ENCODE measurements at places on chromosomes 1 and 21.
A peak's percentile ranks its signal among the peaks of the same experiment; 100 is the strongest.

- DNase-seq = no peak
Observed at GRCh38 chr1:16017461-16018303, at the start of gene HSPB7. TSS of gene HSPB7 (minus strand) at chr1:16018043. CDS start at chr1:16017963, 80 bp downstream.

- DNase-seq = no peak
Observed at GRCh38 chr1:234631721-234632125, 21.7 kb upstream of the IRF2BP2 start.

GRCh38 chr21:44364151-44365053 lies 11.0 kb downstream of the TRPM2 start:
- no peak for DNase-seq

GRCh38 chr1:61215119-61215518 lies 132.8 kb downstream of the NFIA start:
- DNase-seq = no peak

DNA sequence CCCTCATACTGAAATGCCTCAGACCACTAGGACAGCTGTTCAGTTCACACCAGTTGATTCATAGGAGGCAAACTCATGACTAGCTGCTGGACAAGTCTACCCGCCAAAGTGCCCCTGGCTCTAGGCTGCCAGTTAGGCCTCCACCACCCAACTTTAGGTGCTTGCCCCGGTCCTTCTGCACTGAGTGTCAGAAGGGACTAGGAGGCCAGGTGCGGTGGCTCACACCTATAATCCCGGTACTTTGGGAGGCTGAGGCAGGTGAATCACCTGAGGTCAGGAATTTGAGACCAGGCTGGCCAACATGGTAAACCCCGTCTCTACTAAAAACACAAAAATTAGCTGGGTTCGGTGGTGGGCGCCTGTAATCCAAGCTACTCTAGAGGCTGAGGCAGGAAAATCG lies 18.9 kb downstream of the LY9 start:
- no peak for DNase-seq

DNA sequence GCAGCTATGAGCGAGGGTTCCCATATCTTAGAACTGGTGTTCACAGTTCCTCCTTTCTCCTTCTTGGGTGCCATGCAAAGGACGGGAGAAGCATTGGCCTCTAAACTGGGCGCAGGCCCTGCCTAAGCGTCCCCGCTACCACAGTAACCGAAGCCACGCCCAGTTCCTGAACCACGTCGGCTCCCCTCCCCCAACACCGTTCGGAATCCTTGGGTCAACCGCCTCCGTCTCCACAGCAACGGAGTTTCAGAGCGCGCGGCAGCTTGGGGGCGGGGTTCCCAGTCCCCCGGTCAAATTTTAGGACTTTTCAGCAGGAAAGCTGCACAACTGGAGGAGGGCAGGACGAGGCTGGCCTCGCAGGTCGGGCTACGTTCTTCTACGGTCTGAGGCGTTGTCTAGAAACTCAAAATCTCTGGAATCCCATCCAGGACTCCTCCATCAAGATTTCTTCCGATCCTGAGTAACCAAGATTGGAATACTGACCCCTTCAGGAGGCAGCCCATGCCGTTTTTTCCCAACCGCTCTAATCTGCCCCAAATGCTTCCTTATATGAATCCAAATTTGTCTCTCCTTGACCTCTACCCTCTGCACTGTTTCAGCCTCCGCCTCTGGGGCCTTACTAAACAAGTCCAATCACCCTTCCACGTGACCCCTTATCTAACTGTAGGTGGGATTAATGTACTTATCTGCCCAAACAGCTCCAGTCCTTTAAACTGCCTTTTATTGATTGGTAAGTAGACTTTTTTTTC lies at the start of gene SPAG17:
SPAG17 (minus strand) TSS at position 145 of the 749 bp plus-strand sequence; CDS start at position 74, 71 bp downstream.
- peak; percentile 30 for DNase-seq

DNA sequence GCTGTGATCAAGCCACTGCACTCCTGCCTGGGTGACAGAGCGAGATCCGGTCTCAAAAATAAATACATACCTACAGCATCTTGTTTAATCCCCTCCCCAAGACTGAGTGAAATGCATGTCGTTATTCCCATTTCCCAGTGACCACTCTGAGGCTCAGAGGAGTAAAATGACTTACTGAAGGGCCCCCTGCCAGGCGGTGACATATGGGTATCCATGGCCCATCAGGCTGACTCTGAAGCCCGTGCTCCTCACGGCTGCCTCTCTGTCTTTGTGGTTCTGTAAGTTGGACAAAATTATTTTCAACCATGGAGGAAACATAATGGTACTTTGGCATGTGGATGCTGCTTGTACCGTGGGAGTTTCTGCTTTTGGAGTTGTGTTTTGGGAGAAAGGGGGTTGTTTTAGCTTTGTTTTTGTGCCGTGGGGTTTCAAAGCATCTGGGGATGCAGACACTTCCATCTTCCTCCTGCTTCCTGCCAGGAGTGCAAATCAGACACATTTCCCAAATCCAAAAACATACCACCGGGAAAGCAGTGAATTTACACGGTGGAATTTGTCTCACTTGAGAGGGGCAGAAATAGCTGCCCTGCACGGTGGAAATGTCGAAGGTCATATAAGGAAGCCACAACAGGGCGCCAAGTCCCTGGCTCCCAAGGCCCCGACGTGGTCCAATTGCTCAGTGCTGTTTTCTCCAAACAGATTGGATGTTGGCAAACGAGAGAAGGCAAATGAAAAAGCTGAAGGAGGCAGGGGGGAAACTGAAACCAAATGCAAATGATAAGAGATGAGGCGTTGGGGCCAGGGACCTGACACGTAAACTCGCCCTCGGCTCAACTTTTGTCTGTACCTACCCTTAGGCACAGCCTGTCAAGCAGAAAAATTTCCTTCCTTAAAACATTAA lies 17.1 kb upstream of the PINK1 start:
- DNase-seq = no peak

DNA sequence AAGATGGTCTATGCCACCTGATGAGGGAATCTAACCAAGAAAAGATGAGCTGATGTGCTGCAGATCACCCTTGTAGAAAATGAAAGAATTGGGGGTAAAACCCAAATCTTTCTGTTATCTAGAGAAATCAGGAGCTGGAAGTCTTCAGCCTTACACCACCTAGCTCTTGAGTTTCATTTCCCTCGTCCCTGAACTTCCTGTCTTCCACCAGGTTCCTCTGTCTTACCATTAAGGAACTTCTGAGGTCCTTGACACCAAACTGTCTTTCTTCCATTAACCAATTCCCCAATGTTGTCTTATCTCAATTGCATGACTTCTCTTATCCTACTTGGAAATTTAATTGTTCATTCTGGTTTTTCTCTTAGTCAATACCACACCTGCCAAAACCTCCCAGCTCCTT lies 31.5 kb downstream of the LPAR3 start:
- DNase-seq = peak; percentile 35

DNA sequence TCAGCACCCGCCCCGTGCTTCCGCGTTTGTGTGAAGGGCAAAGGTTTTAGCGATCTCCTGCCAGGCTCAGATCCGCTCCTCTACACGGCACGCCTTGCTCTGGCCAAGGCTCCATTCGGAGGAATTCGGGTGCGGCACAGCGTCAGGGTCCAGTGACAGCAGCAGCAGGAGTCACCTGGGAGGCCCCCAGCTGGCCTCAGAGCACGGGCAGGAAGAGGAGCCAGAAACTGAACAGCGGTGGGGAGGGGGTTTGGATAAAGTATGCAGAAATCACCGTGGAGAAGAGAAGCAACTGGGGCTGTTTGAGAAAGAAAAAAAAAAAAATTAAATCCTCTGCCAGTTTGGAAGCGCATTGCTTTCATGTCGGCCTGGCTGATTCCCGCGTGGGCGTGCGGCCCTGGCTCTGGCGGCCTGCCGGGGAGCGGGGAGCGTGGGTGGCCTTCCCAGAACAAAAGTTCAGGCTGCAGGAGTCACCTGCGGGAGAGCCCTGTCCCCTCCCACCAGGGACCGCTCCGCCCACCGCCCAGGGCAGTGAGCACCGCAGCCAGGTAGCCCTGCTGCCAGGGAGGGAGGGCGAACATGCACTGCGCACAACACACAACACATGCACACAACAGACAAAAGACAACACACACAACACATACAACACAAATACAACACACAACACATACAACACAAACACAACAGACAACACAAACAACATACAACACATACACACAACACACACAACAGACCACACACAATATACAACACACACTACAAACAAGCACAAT lies 107.6 kb downstream of the ETS2 start:
- peak; percentile 69 for DNase-seq

GRCh38 chr1:226596531-226597165 lies 48.1 kb downstream of the STUM start:
- DNase-seq = no peak

- no peak for DNase-seq
Observed at GRCh38 chr21:45515241-45516061, 26.8 kb downstream of the SLC19A1 start.

DNA sequence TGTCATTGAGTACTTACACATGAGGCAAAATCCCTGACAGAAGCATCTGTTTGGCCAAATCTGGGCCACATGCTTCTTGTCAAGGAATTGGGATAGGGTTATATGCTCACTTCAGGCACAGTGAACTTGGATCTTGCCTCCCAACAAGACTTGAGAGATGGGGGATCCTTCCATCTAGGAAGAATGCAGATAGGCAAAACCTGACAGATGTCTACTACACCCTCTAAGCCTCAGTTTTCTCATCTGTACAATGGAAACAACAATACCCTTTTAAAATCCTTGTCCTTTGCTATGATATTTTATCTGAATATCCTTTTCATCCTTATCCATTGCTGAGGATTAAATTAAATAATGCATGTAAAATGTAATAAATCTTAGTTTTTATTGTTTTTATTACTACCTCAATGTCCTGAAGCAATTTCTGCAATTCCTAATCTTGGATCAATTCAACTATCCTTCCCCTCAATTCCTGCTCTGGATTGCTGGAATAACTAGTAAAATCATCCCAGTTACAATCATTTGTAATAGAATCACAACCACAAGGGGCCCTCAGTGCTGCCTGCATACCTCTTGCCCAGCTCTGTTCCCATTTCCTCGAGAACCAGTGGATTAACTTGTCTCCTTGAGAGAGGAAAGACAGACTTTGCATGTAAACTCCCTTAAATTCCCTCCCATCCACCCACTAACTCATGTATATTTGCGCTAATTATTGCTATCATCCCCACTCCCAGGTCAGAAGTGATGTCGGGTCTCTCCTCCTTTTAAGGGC lies 8.1 kb upstream of the XPR1 start:
- no peak for DNase-seq

GRCh38 chr1:154608397-154609270 lies 648 bp upstream of the ADAR start:
- peak; percentile 52 for DNase-seq

GRCh38 chr1:55213885-55214211 lies 1.3 kb downstream of the USP24 start:
- no peak for DNase-seq

DNA sequence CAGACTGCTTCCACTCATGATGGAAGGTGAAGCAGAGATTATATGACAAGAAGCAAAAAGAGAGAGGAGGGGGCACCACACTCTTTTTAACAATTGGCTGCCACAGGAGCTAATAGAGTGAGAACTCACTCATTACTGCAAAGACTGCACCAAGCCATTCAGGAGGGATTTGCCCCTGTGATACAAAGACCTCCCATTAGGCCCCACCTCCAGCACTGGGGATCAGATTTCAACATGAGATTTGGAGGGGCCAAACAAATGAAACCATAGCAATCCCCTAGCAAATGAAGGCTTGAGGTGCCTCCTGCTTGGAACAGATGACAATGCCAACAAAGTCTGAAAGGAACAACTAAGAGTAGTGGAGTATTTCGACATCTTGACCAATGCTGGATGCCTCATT lies 122.5 kb upstream of the COA6 start:
- DNase-seq = no peak

DNA sequence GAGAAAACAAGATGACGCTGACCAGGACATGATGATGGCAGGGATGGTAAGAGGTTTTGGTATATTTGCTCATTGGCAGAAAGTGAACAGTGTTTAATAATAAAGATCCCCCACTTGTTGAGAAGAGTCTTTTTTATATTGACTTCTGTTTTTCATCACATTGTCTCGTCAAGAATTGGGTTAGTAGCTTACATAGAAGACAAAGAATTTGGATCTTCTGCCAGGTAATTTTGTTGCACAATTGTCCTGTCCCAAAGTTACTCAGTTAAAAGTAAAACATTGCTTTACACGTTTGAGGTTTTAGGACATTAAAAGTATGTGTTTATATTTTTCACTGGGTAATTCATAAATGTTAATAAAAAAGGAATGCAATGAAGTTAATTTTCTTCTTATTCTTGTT lies 48.3 kb upstream of the LAMC2 start:
- no peak for DNase-seq

- DNase-seq = no peak
Observed at GRCh38 chr1:64748222-64748621, 3.3 kb downstream of the RAVER2 start.

GRCh38 chr1:46183079-46183847 lies 7.0 kb upstream of the P3R3URF start:
- peak; percentile 78 for DNase-seq

DNA sequence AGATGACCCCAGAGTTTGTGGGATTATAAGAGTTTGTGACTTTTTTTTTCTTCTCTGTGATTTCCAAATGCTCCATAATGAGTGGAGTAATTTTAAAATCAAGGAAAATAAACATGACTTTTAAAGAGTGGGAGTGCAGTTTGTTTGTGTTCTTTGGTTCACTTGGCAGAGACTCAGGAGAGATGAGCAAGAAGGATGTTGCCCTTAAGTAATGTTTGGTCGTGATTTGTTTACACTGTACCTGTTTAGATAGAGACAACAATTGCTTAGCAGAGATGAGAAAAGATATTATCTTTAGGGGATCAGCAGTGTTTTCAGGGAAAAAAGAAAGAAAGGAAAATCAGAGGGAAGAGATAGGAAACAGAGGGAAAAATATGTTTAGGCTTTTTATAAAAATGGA lies 170.8 kb downstream of the ADSS2 start:
- no peak for DNase-seq

- no peak for DNase-seq
Observed at GRCh38 chr1:97196825-97197516, 475.4 kb downstream of the PTBP2 start.

DNA sequence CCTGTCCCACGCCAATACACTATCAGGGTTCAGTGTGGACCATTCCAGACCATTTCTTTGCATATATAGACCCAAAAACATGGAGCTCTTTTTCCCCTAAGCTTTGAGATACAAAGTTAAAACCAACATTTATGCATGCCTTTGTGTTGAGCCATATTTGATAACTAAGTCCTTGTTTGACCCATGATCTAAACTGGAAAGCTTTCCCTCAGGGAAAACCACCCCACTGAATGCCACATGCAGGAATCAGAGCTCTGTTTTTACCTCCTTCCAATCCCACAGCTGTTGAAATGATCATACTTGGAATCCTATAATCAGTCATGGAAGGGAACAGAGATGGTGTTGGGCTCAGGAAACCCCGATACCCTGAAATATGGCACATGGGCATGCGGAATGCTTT lies 14.8 kb upstream of the SLC45A1 start:
- DNase-seq = no peak

- no peak for DNase-seq
Observed at GRCh38 chr1:22339237-22339636, 112.4 kb upstream of the ZBTB40 start.

DNA sequence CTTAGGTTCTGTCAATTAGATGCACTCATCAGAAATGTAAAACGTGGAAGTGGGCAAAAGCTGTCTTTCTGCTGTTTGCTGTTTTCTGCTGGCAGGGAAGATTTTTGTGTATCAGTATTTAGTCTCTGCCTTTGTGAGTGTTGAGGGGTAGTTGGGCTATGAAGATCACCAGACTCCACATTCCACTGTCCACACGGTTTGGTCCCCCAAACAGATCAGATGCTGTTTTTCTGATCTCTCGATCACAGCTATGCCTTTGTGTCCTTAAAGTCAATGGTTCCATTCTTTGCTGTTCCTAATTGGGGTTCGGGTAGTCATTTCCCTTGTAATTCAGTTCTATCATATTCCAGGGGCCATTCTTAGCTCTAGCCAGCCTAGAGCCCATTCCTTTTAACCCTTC lies 27.0 kb upstream of the NPL start:
- no peak for DNase-seq

- DNase-seq = no peak
Observed at GRCh38 chr1:203183828-203184227, 2.7 kb downstream of the CHI3L1 start.
